Peyer's patch (tissue), 4 donors: ENCODE measurements at places on chromosomes 12 and 14.

GRCh38 chr12:41604830-41605229, 416.7 kb downstream of the PDZRN4 start:
- DNase-seq, result no peak

GRCh38 chr14:92397953-92398564, 75.1 kb downstream of the SLC24A4 start:
- DNase-seq, result no peak

- peak; percentile 84 for DNase-seq
Observed at GRCh38 chr14:105187935-105188524, 6.9 kb upstream of the NUDT14 start.

DNA sequence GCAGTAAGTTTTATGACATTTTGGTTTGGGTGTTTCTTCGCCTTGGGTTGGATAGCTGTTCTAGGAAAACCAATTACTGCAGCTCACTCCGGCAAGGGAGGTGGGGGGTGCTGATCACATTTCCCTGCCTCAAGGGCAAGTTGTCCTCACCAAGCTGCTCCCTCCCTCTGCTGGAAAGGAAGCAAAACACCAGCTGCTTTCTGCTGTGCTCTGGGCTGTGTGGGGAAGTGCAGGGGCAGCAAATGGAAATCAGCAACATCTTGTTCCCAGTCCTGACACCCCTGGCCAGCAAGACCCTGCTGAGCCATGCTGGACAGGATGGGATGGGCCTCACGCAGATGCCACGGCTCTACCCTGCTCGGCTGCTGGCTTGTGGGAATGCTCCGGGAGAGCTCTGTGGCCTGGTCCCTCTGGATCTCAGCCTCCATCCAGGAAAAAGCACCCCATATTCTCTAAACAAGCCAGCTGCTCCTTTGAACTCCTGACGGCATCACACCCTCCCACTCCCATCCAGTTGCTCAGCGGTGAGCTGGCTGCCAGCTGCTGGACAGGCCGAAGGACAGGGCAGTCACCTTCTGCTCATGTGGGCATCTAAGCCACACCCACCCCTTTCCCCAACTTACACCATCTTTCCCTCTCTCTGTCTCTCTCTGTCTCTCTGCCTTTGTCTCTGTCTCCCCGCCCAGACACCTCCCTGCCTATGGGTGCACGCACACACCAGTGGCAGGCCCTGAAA, 52.4 kb upstream of the EIF5 start:
- no peak for DNase-seq

DNA sequence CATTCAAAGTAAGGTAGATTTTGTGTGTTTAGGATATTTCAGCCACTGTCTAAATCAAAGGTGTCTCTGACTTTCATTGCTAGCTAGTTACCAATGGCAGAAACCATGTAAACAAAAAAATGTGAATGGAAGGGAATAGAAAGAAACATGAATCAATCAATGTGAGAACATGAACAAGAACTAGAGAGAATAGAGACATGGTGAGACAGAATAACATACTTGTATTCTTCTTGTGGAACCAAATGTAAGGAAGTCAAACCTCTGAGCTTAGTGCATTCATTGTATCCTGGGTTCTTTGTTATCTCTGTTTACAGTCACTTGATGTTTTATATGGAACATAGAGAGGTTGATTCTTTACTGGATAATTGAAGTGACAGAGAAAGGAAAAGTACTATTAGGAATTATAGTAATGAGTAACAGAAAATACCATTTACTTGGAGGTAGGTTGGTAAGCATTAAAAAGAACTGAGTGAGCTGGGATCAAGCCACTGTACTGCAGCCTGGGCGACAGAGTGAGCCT, 2.6 kb upstream of the WNK1 start:
- no peak for DNase-seq

GRCh38 chr14:77459072-77459723, 1.3 kb downstream of the AHSA1 start:
- DNase-seq, result peak; percentile 78

GRCh38 chr14:95180966-95181741, 23.8 kb upstream of the DICER1 start:
- no peak for DNase-seq

- DNase-seq, result peak; percentile 78
Observed at GRCh38 chr14:102508774-102509745, 516 bp downstream of the ANKRD9 start.

GRCh38 chr14:62076825-62077605, 314.8 kb downstream of the SNAPC1 start:
- DNase-seq, result no peak

DNA sequence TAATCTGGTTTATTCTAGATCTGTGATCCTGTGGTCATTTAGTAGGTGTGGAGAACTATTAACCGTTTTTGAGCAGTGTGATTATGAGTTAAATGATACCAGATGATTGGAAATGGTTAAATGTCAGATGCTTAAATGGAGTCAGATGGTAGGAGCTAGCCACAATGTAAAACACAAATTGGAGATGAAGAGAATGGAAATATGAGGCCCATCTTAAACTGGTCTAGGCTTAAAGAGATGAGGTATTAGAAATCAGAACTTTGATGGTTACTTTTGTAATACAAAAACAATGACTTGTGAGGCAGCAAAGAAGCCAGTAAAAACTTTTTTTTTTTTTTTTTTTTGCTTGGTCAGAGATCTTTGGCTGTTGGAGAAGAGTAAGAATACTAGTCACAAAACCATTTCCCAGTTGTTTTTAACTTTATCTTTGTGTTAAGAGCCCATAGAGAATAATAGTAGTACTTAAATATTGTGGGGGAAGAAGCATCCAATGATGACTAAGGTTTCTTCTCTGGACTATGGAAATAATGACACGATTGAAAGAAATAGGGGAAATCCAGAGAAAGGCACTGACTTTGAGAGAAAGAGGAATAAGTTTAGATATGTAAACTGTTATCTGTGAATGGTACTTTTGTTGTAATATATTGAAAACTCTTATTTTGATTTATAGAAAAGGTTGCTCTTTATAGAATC, 95.9 kb downstream of the WNK1 start:
- no peak for DNase-seq

DNA sequence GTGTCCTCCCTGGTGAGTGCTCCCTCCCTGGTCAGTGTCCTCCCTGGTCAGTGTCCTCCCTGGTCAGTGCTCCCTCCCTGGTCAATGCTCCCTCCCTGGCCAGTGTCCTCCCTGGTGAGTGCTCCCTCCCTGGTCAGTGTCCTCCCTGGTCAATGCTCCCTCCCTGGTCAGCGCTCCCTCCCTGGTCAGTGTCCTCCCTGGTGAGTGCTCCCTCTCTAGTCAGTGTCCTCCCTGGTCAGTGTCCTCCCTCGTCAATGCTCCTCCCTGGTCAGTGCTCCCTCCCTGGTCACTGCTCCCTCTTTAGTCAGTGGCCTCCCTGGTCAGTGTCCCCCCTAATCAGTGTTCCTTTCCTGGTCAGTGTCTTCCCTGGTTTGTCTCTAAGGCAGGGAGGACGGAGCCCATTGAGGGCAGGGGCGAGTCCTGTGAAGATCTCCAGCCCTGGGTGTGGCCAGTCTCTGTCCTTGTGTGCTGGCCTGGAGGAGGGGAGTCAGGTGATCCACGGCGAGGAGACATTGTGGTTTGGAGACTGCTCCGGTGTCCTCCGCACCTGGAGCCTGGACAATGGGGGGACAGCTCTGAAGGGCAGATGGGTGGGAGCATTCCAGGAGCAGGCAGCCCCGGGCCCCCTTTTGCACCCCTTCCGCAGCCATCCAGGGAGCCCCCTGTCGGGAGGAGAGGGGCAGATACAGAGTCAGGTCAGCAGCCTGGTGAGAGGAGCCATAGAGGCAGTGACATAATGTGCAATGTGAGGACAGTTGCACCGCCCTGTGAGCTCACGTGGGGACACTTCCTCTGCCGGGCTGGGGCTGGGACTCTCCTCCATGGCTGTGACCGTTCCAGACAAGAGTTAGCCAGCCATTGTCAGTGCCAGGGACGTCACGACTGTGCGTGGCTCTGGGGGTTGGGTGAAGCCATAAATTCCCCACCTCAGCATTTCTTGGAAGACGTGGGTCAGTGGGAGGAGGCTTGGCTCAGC, 93.4 kb downstream of the ADGRD1 start:
- no peak for DNase-seq

- no peak for DNase-seq
Observed at GRCh38 chr12:54997929-54998522, 13.5 kb upstream of the TESPA1 start.

GRCh38 chr12:129304529-129304928, 451.3 kb downstream of the GLT1D1 start:
- no peak for DNase-seq

- DNase-seq, result no peak
Observed at GRCh38 chr12:122795807-122796206, 21.4 kb downstream of the CCDC62 start.

- no peak for DNase-seq
Observed at GRCh38 chr12:114783089-114783618, 99.2 kb upstream of the TBX3 start.

DNA sequence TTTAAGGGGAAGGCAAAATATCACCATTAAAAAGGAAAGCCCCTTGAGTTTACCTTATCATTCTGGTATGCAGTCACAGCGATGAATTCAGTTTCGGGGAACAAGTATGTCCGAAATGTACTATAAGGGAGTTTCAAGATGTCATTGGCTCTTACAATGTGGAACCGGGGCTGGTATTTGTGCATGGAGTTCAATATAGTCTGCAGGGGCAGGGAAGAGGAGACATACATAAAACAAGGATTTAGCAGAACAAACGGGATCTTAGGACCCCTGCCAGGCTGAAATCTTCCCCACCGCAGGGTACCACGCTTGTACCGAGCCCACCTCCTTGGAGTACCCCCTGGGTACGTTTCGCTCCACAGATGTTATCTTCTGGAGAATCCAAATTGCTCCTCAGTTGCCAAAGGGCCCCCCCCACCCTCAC, 4.5 kb downstream of the TBX3 start:
- no peak for DNase-seq

GRCh38 chr12:43930032-43930431, 94.2 kb downstream of the TMEM117 start:
- DNase-seq, result no peak

- no peak for DNase-seq
Observed at GRCh38 chr14:54579621-54580020, 12.7 kb downstream of the SAMD4A start.

DNA sequence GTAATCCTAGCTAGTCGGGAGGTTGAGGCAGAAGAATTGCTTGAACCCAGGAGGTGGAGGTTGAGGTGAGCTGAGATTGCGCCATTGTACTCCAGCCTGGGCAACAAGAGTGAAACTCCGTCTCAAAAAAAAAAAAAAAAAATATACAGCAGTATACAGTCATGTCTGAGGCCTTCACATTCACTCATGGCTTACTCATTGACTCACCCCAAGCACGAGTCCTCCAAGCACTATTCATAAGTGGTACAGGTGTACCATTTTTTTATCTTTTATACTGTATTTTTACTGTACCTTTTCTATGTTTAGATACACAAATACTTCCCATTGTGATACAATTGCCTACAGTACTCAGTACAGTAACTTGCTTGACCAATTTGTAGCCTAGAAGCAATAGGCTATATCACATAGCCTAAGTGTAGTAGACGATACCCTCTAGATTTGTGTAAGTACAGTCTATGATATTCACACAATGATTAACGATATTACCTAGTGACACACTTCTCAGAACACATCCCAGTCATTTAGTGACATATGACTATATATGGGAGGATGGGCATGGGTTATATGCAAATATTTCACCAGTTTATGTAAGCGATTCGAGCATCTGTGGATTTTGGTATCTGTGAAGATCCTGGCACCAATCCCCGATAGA, 12.2 kb downstream of the LLPH start:
- DNase-seq, result no peak

GRCh38 chr12:82608706-82609105, 78.0 kb upstream of the TMTC2 start:
- DNase-seq, result no peak

GRCh38 chr12:45745861-45746277, 16.4 kb downstream of the ARID2 start:
- DNase-seq, result no peak

GRCh38 chr12:1629338-1630132, 504 bp downstream of the WNT5B start:
- DNase-seq, result peak; percentile 66

GRCh38 chr12:66301944-66302826, at the start of gene HELB:
Gene HELB (plus strand): TSS chr12:66302493. CDS start chr12:66302604, 111 bp downstream.
- peak; percentile 100 for DNase-seq

GRCh38 chr12:15984097-15984800, 73.1 kb downstream of the DERA start:
- no peak for DNase-seq

DNA sequence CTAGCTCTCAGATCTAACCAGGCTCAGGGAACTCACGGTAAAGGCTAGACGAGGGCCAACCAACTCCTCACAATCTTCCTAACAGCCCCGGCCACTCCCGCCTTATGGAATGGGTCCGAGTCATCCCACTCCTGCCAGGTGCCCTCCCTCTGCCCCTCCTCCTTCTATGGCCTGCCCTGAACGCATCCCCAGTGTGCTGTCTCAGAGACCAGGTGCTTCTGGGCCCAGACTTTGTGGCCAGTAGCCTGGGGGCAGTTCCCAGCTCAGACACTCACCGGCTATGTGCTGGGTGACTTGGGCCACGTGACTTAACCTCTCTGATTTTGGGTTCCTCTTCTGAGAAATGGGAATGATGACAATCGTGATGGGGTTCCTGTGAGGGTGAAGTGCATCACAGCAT, 22.5 kb downstream of the PAPLN start:
- peak; percentile 24 for DNase-seq

DNA sequence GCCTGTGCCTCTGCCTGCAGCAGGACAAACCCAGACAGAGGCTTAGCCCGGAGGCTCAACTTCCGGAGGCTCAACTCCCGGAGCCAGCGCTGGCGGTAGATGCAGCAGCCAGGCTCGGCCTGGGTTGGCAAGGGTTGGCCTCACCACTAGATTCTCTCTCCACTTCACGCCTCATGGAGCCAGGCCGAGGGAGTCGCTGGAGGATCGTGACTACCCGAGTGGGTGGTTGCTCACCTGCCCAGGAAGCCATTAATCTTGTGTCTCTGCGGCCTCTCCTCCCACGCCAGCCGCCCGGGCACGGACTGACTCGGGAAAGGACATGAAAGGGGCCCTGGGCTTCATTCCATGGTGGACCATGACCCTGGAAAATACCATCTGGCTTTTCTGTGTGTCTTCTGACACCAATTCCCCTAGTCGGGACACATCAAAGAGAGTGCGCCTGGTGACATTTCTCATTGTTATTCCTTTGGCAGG, 20.8 kb downstream of the ESRRB start:
- DNase-seq, result no peak

- no peak for DNase-seq
Observed at GRCh38 chr12:16347391-16348298, at the start of gene MGST1. Gene MGST1 (plus strand): TSS chr12:16347645. CDS start chr12:16354253, 6,608 bp downstream.

DNA sequence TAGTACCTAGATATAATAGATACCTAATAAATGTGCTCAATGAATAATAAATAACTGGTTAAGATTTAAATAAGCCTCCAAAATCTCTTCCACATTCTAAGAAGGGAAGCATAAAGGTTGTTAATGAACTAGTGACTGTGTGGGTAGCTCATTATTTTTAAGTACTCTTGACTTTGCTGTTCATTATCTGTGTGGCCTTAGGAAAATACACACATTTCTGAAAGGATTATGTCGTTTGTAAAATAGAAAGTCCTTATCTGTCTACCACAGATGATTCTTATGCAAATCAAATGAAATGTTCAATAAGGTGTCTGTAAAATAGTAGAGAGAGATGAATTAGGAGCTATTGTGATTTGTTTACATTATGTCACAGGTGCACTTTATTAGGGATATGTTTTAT, 119.5 kb downstream of the LRRK2 start:
- no peak for DNase-seq
